ENCODE measurements at places on chromosomes 5 and 9. TPM values are rescaled to one million over a fixed set of nuclear protein-coding genes. Genes with fewer than 3 reads are reported as not detected.

ZNF366 gene
- total RNA-seq: not detected

TOR4A gene
- 33.9 TPM for total RNA-seq

KIF4B gene
- not detected for total RNA-seq

KCNN2 gene
- 1.8 TPM for total RNA-seq

ACER2 gene
- 0.84 TPM for total RNA-seq

SLC25A2 gene
- total RNA-seq: not detected

SH3GLB2 gene
- total RNA-seq: 38.5 TPM

ANKRD33B gene
- total RNA-seq: 3.7 TPM

KIF12 gene
- total RNA-seq: not detected

PCDHGB2 gene
- total RNA-seq: 0.50 TPM

IL33 gene
- 0.15 TPM for total RNA-seq

GHR gene
- total RNA-seq: 1.0 TPM

ADAMTS16 gene
- 0.30 TPM for total RNA-seq

TLX3 gene
- total RNA-seq: not detected

OTULIN gene
- 20.1 TPM for total RNA-seq

SLC6A3 gene
- not detected for total RNA-seq

TRIO gene
- total RNA-seq: 77.7 TPM

DDX4 gene
- total RNA-seq: not detected

SLC25A25 gene
- total RNA-seq: 11.4 TPM

VPS13A gene
- total RNA-seq: 4.6 TPM

AGTPBP1 gene
- total RNA-seq: 9.1 TPM

PCDHGB1 gene
- 0.30 TPM for total RNA-seq

ROPN1L gene
- 0.45 TPM for total RNA-seq

PCDHA1 gene
- not detected for total RNA-seq

DAP gene
- total RNA-seq: 45.2 TPM

FIBCD1 gene
- total RNA-seq: 7.9 TPM

GNA14 gene
- under 0.01 TPM for total RNA-seq

MUSK gene
- 0.15 TPM for total RNA-seq

MYORG gene
- total RNA-seq: 1.3 TPM

BTNL9 gene
- not detected for total RNA-seq
